ENCODE measurements at places on chromosomes 13 and 19.

- peak; percentile 68 for DNase-seq
Observed at GRCh38 chr19:21202865-21203494, 61.1 kb downstream of the ZNF431 start.

DNA sequence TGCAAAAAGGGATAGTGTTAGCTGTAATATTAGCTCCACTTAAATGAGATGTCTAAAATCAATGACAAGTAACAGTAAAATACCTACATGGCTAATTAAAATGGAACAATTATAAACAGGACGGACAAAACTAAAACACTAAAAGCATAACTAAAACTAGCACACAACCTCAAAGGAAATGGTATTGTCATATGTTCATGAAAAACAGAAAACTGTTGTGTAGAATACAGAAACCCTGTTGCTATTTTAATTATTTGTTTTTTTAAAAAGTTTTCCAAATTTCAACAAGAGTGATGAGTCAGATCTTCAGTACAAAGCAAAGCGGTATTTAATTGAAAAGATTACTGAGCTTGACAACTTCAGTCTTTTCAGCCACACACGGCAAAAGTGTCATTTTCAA is 4.2 kb downstream of the RCBTB2 start:
- no peak for DNase-seq

DNA sequence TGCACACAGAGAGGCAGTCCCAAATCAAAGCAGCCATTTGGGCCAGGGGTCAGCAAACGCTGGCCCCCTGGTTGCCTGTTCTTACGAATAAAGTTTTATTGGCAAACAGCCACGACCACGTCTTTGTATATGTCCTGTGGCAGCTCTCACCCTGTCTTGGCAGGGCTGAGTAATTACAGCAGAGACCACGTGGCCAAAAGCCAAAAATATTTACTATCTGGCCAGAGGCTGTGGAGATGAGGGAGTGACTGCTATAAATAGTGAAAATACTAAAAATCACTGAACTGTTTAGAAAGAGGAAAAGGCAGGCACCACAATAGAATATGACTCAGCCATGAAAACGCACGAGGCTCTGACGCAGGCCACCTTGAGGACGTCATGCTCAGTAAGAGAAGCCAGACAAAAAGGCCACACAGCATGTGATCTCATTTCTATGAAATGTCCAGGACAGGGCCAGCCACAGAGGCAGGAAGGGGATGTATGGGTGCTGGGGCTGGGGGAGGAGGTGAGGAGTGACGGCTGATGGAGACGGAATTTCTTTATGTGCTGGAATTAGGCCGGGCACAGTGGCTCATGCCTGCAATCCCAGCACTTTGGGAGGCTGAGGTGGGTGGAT is 29.4 kb downstream of the SMIM24 start:
- no peak for DNase-seq

DNA sequence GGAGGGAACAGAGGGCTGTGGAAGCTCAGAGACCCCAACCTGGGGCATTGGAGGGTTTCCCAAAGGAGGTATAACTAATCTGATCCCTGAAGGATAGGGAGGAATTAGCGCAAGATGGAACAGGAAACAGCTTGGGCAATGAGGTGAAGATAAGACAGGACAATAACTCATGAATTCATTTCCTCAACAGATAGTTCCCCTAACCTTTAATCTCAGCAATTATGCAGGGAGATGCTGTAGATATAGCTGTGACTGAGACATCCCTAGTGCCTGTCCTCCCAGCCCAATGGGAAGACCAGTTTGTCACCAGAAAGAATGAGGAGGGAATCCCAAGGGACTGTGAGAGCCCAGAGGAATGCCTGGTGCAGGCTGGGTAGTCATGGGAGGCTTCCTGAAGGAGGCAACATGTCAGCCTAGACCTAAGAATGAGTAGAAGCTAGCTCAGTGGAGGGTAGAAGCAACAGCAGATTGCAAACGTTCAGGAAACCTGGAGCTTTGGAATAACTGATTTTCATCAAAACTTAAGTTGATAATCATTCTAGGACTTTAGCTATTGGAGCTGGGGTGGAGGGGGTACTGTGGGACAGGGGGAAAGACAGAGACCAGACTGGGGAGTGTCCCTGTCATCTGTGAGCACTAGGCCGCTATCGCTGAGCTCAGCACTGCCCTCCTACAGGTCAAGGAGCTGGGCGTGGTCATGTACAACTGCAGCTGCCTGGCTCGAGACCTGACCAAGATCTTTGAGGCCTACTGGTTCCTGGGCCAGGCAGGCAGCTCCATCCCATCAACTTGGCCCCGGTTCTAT is 18.8 kb downstream of the HIPK4 start:
- peak; percentile 91 for DNase-seq

GRCh38 chr19:16608290-16608739 is 19.7 kb downstream of the MED26 start:
- no peak for DNase-seq

DNA sequence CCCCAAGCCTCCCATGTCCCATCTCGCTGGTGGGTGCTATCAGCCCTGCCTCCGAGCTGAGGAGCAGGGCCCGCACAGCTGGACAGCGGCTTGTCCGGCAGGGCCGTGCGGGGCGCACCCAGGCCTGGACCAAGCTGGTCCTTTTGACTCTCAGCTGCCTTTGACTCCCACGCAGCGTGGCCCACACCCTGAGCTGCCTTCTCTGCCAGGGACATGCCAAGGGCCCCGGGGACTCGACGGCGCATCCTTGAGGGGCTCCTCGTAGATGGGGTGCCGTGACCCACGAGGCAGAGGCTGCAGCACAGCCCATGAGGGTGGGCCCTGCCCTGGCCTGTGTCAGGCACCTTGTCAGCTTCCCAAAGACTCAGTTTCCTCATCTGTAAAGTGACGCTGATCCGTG is 38.8 kb upstream of the F7 start:
- DNase-seq, result no peak

DNA sequence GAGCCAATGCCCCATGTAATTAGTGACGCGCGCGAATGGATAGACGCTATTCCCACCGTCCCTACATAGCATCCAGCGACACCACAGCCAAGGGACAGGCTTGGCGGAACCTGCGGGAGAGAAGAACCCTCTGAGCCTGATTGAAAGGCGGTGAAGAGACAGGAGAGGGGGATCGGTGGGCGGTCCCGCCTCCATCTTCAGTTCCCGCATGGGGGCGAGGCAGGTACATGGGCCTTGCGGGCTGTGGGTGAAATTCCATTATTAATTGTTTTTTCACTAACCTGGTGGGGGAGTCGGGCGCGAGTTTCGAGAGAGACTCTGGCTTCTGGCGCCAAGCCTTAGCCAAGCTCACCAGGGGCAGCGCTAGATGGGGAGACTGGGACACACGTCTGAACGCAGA is 8.4 kb upstream of the TEX101 start:
- no peak for DNase-seq

GRCh38 chr13:101767131-101767530 is 314.7 kb downstream of the ITGBL1 start:
- no peak for DNase-seq

Measured in K562 (cell line).